ENCODE measurements at places on chromosomes 3 and 15. TPM values are rescaled to one million over a fixed set of nuclear protein-coding genes. Genes with fewer than 3 reads are reported as not detected.

Gene RTP3
- total RNA-seq = not detected

Gene ATP8B4
- 0.54 TPM for total RNA-seq

Gene THSD4
- not detected for total RNA-seq

Gene CFAP91
- total RNA-seq = 12.9 TPM

Gene CCR5
- total RNA-seq = 0.55 TPM

Gene ESYT3
- total RNA-seq = not detected

Gene CYP8B1
- total RNA-seq = not detected

Gene STRC
- 0.42 TPM for total RNA-seq

DNA sequence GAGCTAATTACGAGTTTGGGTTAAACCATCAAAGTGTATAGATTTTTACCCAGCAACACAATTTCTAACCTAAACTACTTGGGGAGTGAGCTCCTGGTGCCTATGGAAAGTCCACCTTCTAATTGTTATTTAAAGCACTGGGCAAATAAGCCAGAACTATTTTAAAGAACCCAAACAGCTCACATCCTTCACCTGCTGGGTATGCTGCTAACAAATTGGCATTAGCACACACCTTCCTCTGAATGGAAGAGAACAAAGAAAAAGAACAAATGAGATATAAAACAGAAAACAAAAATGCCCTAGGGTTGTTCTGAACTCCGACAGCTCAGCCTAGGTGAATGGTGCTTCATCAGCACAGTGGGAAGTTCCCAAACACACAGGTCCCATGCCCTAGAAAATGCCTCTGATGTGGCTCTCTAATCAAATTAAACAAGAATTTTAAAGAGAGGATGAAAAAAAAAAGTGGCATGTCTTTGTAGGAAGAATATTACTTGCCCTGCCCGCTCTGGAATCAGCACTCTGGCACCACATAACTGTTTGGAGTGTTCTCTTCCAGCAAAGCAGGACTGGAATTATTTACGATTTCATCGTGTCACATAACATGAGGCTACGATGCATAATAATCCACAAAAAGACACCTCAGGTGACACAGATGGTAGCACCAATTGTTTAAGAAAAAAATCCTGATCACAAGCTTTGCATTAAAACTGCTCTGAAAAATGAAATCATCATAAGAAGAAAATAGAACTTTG lies 334.4 kb downstream of the GBE1 start:
- no peak overlapping the region for H3K4me3 ChIP-seq
- DNase-seq = no peak
- H3K27ac ChIP-seq = no peak overlapping the region
- no peaks in the 10 kb centered on the region for H3K27me3 ChIP-seq

DNA sequence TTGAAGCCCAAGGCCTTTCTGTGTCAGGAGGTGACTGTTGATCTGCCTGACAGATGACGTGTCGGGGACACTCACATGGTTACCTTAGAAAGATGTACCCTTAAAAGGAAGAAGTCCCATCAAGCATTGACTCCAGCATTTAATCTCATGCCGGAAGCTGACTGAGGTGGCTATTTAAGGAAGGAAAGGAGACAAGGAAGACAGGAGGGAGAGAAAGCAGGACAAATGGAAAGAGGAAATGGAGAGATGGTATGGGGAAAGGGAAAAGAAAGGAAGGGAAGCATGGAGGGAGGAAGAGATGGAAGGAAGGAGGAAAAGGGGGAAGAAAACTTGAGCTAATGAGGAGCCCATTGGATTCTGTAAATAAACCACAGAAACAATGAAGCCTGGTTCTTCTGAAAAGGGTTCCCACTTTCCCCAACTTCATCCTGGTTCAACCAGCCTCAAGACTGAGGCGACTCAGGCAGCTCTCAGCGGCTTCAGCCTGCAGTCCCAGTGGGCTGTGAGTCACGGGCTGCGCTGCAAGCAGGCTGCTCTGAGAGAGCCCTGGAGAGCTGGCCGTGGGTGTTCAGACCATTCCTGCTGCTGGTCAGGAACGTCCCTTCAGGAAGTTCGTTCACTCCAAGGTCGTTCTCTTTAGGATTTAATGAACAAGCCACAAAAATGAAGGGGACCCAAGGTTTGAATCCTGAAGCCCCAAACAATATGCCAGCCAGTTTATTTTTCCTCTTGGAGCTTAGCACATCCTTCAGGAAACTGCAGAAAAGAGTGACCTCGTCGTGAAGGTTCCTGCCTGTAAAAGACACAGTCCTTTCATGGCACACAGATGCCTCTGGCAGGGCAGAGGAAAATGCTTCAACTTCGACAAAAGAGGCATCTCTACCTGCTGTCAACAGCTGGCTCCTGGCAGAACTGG lies 69.6 kb upstream of the THBS1 start:
- DNase-seq = no peak
- H3K36me3 ChIP-seq = no peaks in the 10 kb centered on the region

- no peak overlapping the region for H3K4me3 ChIP-seq
- H3K27ac ChIP-seq = no peak overlapping the region
- no peaks in the 10 kb centered on the region for H3K36me3 ChIP-seq
- DNase-seq = no peak
- H3K27me3 ChIP-seq = peaks cover 42% of the 10 kb centered on the region
Observed at GRCh38 chr15:74221399-74222239, 14.5 kb upstream of the CCDC33 start.

DNA sequence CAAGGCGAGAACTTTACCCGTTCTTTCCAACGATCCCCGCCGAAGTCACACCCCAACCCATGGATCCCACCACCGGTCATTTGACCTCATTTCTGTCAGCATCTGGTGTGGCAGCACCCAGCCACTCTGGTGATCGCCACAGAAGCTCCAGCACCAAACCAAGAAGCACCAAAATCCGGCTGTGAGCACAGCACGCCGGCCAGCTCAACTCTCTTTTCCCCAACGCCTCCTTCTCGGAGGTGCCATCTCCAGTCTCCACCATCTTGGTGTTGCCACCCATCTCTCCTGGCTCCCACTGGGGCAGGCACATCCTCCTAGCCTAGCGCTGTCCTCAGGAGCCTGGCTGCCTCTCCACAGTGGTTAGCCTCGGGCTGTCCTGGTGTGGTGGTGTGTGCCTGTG lies 6.5 kb downstream of the MUC4 start:
- peaks cover 48% of the 10 kb centered on the region for H3K4me1 ChIP-seq
- peaks cover 40% of the 10 kb centered on the region for H3K27me3 ChIP-seq
- H3K36me3 ChIP-seq = no peaks in the 10 kb centered on the region
- H3K4me3 ChIP-seq = no peak overlapping the region
- no peak for DNase-seq

GRCh38 chr15:93954985-93955571 lies 276.3 kb upstream of the MCTP2 start:
- H3K27ac ChIP-seq = no peak overlapping the region
- H3K27me3 ChIP-seq = no peaks in the 10 kb centered on the region
- DNase-seq = no peak
- H3K36me3 ChIP-seq = no peaks in the 10 kb centered on the region
- no peak overlapping the region for H3K4me3 ChIP-seq

GRCh38 chr3:42790714-42791229 lies 13.5 kb downstream of the HIGD1A start:
- H3K27me3 ChIP-seq = no peaks in the 10 kb centered on the region
- DNase-seq = no peak
- H3K4me3 ChIP-seq = no peak overlapping the region
- H3K36me3 ChIP-seq = peaks cover 43% of the 10 kb centered on the region
- no peaks in the 10 kb centered on the region for H3K4me1 ChIP-seq

- no peak overlapping the region for H3K4me3 ChIP-seq
- no peaks in the 10 kb centered on the region for H3K27me3 ChIP-seq
- H3K36me3 ChIP-seq = peaks cover 78% of the 10 kb centered on the region
Observed at GRCh38 chr3:196936288-196936687, 6.0 kb downstream of the NCBP2 start.

- no peaks in the 10 kb centered on the region for H3K4me1 ChIP-seq
- no peaks in the 10 kb centered on the region for H3K27me3 ChIP-seq
Observed at GRCh38 chr15:23897531-23897930, 210.4 kb upstream of the NDN start.

- no peak for DNase-seq
- no peaks in the 10 kb centered on the region for H3K36me3 ChIP-seq
- no peak overlapping the region for H3K27ac ChIP-seq
- no peaks in the 10 kb centered on the region for H3K4me1 ChIP-seq
- H3K4me3 ChIP-seq = no peak overlapping the region
- no peaks in the 10 kb centered on the region for H3K27me3 ChIP-seq
Observed at GRCh38 chr3:177257006-177257405, 59.7 kb upstream of the TBL1XR1 start.

GRCh38 chr3:112498914-112499711 lies at the start of gene BTLA:
Gene BTLA (minus strand): TSS chr3:112499472. CDS start chr3:112499358, 114 bp downstream.
- peaks cover 44% of the 10 kb centered on the region for H3K36me3 ChIP-seq
- H3K4me3 ChIP-seq = peak within 1 kb of the TSS; percentile 92
- H3K4me1 ChIP-seq = peaks cover 82% of the 10 kb centered on the region
- peak within 1 kb of the TSS; percentile 99 for H3K27ac ChIP-seq
- no peak for DNase-seq
- H3K27me3 ChIP-seq = no peaks in the 10 kb centered on the region

- no peak for DNase-seq
- H3K27ac ChIP-seq = no peak overlapping the region
- no peaks in the 10 kb centered on the region for H3K4me1 ChIP-seq
- H3K27me3 ChIP-seq = no peaks in the 10 kb centered on the region
- H3K36me3 ChIP-seq = no peaks in the 10 kb centered on the region
- H3K4me3 ChIP-seq = no peak overlapping the region
Observed at GRCh38 chr3:115633467-115633866, 10.2 kb downstream of the GAP43 start.

- no peak for DNase-seq
- no peaks in the 10 kb centered on the region for H3K27me3 ChIP-seq
- H3K4me3 ChIP-seq = no peak overlapping the region
- H3K36me3 ChIP-seq = no peaks in the 10 kb centered on the region
- H3K27ac ChIP-seq = no peak overlapping the region
- H3K4me1 ChIP-seq = no peaks in the 10 kb centered on the region
Observed at GRCh38 chr15:96703794-96704550, 373.5 kb downstream of the NR2F2 start.

DNA sequence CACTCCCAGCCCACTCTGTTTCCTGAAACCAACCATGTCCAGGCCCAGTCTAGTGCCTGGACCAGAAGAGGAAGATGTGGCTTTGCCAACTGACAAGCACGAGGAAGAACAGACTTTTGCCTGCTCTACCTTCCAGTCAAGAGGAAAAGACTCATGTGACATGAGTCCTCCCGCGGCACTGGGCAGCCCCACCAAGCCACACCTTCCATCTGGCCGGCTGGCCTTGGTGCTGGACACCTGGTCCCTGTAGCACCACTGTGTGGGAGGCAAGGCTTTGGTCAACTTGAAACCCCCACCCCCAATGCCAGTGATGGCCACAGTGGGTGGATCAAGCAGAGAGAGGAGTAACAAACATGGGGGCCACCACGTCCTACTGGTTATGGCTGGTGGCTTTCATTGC lies 12.5 kb downstream of the CHDH start:
- H3K27me3 ChIP-seq = no peaks in the 10 kb centered on the region
- no peak for DNase-seq
- no peak overlapping the region for H3K4me3 ChIP-seq
- no peaks in the 10 kb centered on the region for H3K4me1 ChIP-seq

DNA sequence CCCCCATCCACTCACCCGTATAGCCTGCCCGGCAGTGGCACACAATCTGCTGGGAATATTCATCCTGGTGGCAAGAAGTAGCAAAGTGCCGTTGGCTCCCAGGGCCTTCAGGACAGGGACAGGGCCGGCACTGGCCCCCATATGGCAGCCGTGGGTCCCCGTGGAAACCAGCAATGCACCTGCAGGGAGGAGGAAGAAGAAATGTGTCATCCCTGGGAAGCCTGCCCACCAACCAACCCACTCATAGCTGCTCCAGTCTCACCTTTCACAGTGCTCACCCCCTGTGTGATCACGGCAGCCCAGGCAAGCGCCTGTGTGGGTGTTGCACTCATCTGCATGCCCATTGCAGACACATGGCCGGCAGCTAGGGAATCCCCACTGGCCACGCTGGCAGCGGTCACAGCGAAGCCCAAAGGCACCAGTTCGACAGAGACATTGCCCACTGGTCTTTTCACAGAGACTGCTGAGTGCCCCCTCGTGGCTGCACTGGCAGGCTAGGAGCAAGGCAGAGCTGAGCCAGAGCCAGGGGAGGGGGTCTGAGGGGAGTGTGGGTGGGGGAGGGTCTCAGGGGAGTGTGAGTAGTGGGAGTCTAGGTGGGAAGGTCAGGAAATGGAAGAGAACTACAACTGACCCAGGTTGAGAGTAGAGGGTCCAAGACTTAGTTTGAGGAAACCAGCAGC lies 4.5 kb upstream of the USP19 start:
- no peaks in the 10 kb centered on the region for H3K36me3 ChIP-seq
- no peak for DNase-seq
- H3K27me3 ChIP-seq = peaks cover 2% of the 10 kb centered on the region

GRCh38 chr15:72515591-72516389 lies 41.7 kb downstream of the ARIH1 start:
- no peak for DNase-seq
- H3K36me3 ChIP-seq = peaks cover 20% of the 10 kb centered on the region
- H3K4me1 ChIP-seq = peaks cover 35% of the 10 kb centered on the region

DNA sequence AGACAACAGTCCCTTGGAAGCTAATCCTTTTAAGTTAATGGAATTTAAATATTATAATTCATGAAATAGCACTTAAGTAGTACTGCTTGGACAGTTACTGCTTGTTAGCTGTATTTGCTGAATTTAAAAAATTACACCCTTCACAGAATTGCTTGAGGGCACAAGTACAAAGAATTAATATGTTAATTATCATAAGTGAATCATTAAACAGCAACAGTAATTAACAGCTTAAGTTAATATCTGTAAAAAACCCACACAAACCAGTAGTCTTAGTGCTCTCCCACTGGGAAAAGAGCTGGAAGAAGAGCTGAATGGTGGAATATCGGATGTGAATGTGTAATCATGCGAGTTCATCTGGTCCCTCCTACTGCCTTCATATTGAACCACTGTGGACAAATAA lies 232.0 kb downstream of the CD47 start:
- H3K4me3 ChIP-seq = no peak overlapping the region
- no peak for DNase-seq
- peaks cover 16% of the 10 kb centered on the region for H3K4me1 ChIP-seq
- H3K36me3 ChIP-seq = no peaks in the 10 kb centered on the region
- H3K27ac ChIP-seq = no peak overlapping the region

GRCh38 chr15:21262851-21263425 lies 177.4 kb downstream of the POTEB3 start:
- H3K4me1 ChIP-seq = peaks cover 3% of the 10 kb centered on the region
- DNase-seq = no peak
- no peaks in the 10 kb centered on the region for H3K36me3 ChIP-seq
- no peak overlapping the region for H3K27ac ChIP-seq
- no peak overlapping the region for H3K4me3 ChIP-seq

DNA sequence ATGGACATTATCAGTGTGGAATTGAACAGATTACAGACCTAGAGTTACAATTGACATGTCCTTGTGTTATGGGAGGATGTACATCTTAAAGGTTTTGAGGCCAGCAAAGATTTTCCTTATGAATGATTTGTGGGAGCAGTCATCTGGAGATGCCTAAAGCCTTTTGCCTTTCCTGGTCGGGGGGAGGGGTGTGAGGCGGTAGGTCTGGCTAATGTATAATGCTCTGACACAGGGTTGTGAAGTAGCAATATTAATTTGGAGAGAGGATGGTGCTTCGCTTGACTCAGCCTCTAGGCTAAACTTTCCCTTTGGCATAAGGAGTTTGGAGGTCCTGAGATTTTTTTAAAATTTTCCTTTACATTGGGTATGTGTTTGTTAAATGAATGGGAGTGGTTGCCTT lies 23.3 kb downstream of the FBXO22 start:
- H3K27me3 ChIP-seq = no peaks in the 10 kb centered on the region
- no peak overlapping the region for H3K4me3 ChIP-seq
- peaks cover 55% of the 10 kb centered on the region for H3K36me3 ChIP-seq
- DNase-seq = no peak
